ENCODE measurements at places on chromosomes 6 and 20.

GRCh38 chr6:143647732-143648131 is 30.0 kb upstream of the PHACTR2 start:
- DNase-seq: no peak

DNA sequence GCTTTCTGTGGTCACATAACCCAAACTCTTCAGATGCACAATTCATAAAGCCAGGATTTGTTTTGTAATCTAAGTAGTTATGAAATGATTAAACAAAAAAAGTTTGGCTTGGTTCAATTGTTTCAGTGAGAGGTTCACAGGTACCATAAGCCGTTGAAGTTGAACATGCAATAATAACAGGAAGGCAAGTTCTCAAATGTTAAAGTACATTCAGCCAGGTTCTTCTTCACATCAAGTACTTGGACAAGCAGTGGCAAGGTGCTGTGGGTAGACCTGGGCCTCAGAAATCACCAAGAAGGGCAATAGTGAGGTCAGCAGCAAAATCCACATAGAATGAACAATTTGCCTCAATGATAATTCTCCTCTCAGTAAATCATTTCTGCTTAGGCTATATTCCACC is 175.5 kb downstream of the EPM2A start:
- DNase-seq: no peak

GRCh38 chr20:11267131-11267761 is 593.4 kb upstream of the JAG1 start:
- DNase-seq: no peak

DNA sequence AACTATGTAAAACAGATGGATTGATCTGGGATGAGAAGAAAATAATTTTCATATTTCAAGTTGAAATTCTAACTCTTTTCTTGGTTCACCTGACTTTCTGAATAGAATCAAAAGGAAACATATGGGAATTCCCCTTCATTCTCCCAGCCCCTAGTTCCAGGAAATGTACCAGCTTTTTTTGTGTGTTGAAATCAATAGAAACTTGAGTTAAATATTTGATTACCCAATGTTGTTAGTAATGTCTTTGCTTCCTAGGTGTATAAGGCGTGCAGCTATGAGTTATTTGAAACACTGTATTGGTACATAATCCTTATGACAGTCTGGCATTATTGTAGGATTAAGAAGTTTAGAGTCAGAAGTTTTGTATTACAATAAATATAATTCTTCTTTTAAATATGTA is 21.5 kb downstream of the VNN2 start:
- no peak for DNase-seq

GRCh38 chr20:11522366-11522741 is 395.3 kb upstream of the BTBD3 start:
- no peak for DNase-seq

GRCh38 chr6:144619966-144620365 is 334.8 kb downstream of the UTRN start:
- no peak for DNase-seq

- DNase-seq: no peak
Observed at GRCh38 chr20:16412906-16413305, 160.3 kb downstream of the KIF16B start.

DNA sequence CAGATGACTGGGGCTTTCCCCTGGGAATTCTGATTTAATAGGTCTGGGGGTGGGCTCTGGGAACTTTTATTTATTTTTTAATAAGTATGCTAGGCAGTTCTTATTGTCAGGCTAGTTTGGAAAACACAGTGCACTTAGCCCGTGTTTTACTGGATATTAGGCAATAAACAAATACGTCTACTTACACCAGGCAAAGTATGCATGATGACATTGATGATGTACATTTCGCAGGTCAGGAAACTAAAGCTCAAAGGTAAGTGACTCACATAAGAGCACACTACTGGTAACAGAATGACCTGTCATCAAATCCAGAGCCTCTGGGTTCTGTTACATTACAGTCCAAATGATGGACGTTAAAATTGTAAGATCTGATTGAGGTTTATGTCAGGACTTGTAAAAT is 144.4 kb upstream of the EXOC2 start:
- no peak for DNase-seq

GRCh38 chr6:168791917-168792316 is 350.9 kb downstream of the SMOC2 start:
- no peak for DNase-seq

- no peak for DNase-seq
Observed at GRCh38 chr6:156694679-156695078, 82.5 kb upstream of the ARID1B start.

- no peak for DNase-seq
Observed at GRCh38 chr6:149887343-149887742, 10.6 kb downstream of the RAET1E start.

- no peak for DNase-seq
Observed at GRCh38 chr6:35197196-35197595, 16.6 kb upstream of the SCUBE3 start.

DNA sequence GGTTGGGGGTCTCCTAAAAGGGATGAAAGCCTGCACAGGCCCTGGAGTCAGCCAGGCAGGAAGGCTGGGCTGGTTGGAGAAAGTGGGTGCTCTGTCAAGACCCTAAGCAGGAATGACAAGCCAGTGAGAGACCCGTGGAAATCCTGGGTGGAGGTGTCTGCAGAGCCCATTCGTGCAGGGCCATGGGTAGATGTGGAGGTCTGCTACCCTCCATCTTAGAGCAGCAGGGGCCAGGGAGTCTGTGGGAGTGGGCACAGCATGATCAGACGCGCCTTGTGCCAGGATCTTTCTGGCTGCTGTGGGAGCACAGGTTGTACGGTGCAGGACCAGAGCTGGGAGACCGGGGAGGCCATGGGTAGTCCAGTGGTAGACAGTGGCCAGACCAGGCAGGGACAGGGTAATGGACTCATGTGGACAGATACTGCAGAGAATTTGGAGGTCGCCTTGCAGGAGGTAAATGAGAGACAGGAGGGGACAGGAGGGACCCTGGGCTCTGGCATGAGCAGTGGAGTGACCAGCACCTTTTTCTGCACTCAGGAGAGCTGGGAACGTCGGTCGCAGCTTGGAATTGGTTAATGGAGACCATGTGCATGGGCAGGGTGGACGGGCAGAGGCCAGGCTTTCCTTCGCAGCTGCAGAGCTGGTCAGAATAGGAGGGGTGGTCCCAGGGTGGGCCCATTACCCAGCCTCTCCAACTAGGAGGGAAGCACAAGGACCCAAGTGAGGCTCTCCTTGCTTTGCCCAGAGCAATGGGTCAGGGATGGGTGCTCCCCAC is 203.5 kb upstream of the PMEPA1 start:
- DNase-seq: no peak

GRCh38 chr6:146297815-146298214 is 245.8 kb upstream of the RAB32 start:
- DNase-seq: no peak

DNA sequence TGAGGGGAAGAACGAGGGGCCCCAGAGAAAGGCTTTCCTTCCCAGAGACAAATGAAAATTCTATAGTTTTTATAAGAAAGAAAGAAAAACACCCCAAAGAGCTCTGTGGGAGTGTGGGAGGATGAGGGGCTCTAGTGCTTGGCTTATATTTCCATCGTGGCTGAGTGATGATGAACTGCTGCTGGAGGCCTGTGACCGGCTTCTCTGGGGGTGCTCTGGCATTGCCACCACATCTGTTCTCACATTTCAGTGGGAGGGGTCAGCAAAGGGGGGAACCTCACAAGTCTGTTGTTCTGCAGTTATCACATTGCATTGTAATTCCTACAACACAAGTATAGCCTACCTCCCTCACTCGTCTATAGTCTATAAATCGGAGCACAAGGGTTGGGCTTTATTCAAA is 67.6 kb upstream of the BACH2 start:
- no peak for DNase-seq

- DNase-seq: no peak
Observed at GRCh38 chr20:32378461-32378860, 20.3 kb downstream of the ASXL1 start.

Data from germinal center (tissue), 1 donor.